ENCODE measurements at places on chromosomes 6 and 20. TPM values are rescaled to one million over a fixed set of nuclear protein-coding genes. Genes with fewer than 3 reads are reported as not detected.

VIP gene
- 0.76 TPM for total RNA-seq

ELMO2 gene
- 36.3 TPM for total RNA-seq

ACTL10 gene
- total RNA-seq, result 2.8 TPM

BPIFA2 gene
- total RNA-seq, result not detected

C6orf52 gene
- total RNA-seq, result not detected

STX16 gene
- total RNA-seq, result 31.3 TPM

BANF2 gene
- not detected for total RNA-seq

HLA-DQA2 gene
- not detected for total RNA-seq

TEAD3 gene
- total RNA-seq, result 0.19 TPM

GFRA4 gene
- not detected for total RNA-seq

KHDRBS2 gene
- not detected for total RNA-seq

IER3 gene
- 186 TPM for total RNA-seq
